ENCODE measurements at places on chromosomes 12 and 14. TPM values are rescaled to one million over a fixed set of nuclear protein-coding genes. Genes with fewer than 3 reads are reported as not detected.

- no peak for DNase-seq
Measured at GRCh38 chr14:64841121-64841651, 38.5 kb downstream of the SPTB start.

- DNase-seq: peak; percentile 37
Measured at GRCh38 chr14:61537563-61538463, 157.5 kb upstream of the HIF1A start.

- DNase-seq: no peak
Measured at GRCh38 chr12:121748218-121748570, 35.6 kb downstream of the TMEM120B start.

DNA sequence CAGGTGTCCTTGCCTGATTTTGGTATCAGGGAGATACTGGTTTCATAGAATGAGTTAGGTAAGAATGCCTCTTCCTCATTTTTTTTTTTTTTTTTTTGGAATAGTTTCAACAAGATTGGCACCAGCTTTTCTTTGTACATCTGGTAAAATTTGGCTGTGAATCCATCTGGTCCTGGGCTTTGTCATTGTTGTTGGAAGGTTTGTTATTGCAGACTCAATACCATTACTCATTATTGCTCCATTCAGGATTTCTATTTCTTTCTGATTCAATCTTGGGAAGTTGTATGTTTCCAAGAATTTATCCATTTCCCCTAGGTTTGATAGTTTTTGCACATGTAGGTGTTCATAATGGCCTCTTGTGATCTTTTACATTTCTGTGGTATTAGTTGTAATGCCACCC, 126.0 kb upstream of the KITLG start:
- no peak for DNase-seq

DNA sequence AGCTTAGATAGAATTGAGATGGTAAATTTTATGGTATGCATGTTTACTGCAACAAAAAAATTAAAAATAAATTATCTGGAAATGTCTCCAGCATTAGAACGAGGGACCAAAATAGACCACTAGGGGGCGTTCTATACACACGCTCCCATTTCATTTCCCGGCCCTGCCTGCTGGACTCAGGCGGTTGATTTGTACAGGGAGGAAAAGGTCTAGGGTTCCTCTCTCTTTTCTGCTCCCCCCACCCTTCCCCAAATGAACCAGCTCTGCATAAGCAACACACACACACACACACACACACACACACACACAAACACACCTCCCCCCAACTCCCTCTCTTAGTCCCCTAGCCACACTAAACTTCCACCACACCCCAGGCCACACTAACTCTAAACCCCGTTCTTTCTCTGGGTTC, 7.8 kb upstream of the DTX1 start:
- peak; percentile 91 for DNase-seq

DNA sequence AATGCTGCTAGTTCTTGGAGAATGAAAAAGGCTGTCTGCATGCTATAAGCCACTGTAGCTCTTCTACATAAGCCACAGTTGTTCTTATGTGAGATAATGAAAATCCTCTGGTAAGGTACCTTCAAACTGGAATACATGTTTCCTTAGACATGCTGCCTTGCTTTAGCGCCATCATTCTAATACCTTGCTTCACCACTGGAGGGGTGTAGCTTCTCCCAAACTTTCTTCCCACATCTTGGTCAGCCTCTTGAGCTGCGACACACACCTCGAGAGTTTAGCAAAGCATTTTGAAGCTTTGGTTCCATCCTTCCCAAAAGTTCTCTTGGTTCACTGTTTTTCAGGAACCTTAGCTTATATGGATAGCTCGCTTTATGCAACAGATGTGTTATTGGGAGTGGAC, 69.5 kb downstream of the NKX2-1 start:
- no peak for DNase-seq

- DNase-seq: no peak
Measured at GRCh38 chr12:60173224-60174170, 577.7 kb downstream of the SLC16A7 start.

- DNase-seq: no peak
Measured at GRCh38 chr14:45095143-45095542, 11.2 kb downstream of the PRPF39 start.

- no peak for DNase-seq
Measured at GRCh38 chr12:104299842-104300481, 3.6 kb upstream of the EID3 start.

DNA sequence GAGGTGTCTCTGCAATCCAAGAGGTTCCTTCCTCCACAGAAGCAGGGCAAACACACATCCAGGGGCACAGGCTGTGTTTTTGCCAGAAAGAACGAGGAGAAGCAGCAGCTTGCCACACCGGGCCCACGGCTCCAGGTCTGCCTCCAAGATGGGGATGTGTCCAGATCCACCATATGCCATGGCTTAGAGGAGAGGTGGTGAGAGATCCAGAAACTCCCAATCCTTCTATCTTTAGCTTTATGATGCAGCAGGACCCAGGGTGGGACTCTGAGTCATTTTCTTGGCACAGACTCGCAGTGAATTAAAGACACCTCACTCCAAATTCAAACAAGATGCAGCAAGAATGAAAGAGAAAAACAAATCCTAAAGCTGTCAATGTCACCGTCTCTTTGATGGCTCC, 481.4 kb upstream of the TMEM132C start:
- no peak for DNase-seq

GRCh38 chr12:47065546-47065945, 13.9 kb upstream of the PCED1B start:
- no peak for DNase-seq

DNA sequence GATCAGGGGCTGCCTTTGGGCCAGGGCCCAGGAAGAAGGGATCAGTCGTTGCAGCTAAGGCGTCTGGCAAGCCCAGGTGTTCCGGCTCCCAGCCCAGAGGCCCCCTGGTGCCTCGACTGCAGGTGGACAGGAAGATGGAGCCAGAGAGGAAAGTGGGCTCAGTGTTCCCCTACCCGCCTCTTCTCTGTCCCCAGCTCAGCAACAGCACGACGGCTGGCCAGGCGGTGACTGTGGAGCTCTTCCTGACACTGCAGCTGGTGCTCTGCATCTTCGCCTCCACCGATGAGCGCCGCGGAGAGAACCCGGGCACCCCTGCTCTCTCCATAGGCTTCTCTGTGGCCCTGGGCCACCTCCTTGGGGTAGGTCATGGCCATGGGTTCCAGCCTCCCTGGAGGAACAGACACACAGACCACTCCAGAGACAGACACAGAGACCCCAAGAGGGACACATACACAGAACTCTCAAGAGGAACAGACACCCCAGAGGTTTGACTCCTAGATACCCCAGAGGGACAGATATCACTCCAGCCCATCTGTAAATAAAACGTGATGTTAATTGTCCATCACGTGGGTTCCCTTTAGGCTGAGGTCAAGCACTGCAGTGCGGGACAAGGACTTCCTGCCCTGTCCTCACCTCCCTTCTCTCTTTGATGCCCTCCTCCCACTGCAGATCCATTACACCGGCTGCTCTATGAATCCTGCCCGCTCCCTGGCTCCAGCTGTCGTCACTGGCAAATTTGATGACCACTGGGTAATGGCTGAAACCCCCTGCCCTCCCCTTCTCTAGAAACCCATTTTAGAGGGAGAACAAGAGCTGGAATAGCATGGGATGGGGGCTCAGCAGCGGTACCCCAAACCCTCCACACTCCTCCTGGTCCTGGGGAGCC, 3.7 kb downstream of the AQP2 start:
- DNase-seq: no peak

GRCh38 chr12:26429070-26429691, 233.8 kb downstream of the SSPN start:
- DNase-seq: no peak

GRCh38 chr12:25311506-25311905, 60.8 kb upstream of the KRAS start:
- DNase-seq: no peak

DNA sequence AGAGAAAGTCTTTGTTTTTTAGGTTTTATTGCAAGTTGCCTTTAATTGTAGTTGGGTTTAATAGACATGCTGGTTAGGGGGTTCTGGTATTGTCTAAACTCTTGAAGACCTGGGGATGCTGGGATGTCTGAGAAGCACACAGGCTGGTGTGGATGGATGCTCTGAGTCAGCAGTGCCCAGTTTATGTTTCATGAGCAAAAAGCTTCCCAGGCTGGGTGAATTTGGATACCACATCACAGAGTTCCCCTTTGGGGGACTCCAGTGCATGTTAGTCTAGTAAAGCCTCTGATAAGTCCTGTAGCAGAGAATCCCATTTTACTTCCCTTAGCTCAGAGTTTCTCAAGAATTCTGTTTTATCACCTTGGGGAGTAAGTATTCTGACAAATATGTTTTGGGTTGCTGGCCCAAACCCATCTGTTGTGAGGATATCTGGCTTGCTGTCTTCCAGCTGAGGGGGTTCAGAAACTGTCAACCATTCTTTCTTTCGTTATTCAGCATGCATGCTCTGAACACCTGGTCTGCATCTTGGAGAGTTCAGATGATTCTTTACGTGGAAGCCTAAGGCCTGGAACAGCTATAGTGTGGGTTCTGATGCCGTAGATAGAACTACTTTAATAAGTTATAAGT, 509.1 kb downstream of the VRK1 start:
- DNase-seq: no peak

The B3GNT4 gene
- total RNA-seq: not detected

The DNAI7 gene
- total RNA-seq: not detected

The ANO4 gene
- not detected for total RNA-seq

The GALNT16 gene
- total RNA-seq: 0.30 TPM

The PGF gene
- 0.19 TPM for total RNA-seq

The ANO6 gene
- total RNA-seq: 19.7 TPM

The TMEM121 gene
- 0.21 TPM for total RNA-seq

The ARHGEF25 gene
- not detected for total RNA-seq
